ENCODE measurements at places on chromosomes 7 and 10.
A peak's percentile ranks its signal among the peaks of the same experiment; 100 is the strongest.

DNA sequence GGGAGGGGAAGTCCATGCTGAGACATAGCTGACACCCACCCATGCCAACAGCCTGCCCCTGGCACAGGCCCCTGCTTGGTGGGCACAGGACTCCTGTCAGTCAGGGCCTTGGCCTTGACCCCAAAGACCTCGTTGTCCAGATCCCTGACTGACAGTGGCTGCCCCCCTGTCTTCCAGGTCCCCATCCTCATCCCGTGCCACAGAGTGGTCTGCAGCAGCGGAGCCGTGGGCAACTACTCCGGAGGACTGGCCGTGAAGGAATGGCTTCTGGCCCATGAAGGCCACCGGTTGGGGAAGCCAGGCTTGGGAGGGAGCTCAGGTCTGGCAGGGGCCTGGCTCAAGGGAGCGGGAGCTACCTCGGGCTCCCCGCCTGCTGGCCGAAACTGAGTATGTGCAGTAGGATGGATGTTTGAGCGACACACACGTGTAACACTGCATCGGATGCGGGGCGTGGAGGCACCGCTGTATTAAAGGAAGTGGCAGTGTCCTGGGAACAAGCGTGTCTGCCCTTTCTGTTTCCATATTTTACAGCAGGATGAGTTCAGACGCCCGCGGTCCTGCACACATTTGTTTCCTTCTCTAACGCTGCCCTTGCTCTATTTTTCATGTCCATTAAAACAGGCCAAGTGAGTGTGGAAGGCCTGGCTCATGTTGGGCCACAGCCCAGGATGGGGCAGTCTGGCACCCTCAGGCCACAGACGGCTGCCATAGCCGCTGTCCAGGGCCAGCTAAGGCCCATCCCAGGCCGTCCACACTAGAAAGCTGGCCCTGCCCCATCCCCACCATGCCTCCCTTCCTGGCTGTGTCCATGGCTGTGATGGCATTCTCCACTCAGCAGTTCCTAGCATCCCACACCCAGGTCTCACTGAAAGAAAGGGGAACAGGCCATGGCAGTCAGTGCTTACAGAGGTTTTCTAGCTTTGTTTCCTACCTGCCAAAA, 197.2 kb downstream of the EBF3 start:
- no peak for DNase-seq

DNA sequence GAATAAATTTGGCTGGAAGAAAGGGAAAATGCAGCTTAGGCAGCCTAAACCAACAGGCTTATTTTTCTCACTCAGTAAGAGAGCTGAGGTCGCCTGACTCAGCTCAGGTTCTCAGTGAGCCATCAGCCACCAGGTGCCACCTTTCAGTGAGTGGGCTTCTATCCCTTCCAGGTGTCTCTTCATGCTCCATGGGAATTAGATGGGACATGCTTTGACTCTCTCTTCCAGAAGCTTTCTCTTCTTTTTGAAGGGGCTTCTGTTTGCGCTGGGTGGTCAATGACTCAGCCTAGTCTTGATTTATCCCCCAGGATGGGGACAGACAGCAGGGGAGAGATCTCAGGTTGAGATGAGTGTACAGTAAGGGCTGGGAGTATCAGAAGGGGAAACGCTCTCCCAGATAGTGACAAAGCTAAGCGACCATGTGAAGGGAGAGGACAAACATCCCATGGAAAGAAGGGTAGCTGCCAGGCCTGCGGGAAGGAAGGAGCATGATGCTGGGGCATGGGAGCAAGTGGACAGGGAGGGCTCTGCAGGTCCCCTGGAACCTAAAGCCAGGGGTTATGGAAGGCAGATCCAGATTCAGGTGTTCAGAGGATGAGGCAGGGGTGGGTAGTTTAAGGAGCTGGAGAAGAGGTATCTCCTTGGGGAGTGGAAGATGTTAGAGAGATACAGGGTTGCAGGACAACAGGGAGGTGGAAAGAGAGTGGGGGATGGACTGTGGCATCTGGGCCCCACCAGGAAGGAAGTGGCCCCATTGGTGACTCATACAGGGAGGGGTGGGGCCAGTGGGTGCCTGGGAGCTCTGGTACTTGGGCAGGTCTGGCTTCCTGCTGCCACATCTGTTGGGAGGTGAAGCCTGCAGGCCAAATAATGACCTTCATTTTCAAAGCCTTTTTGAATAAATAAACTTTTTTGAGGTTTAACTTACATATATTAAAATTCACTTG, 32.5 kb downstream of the OGDH start:
- peak; percentile 86 for DNase-seq

DNA sequence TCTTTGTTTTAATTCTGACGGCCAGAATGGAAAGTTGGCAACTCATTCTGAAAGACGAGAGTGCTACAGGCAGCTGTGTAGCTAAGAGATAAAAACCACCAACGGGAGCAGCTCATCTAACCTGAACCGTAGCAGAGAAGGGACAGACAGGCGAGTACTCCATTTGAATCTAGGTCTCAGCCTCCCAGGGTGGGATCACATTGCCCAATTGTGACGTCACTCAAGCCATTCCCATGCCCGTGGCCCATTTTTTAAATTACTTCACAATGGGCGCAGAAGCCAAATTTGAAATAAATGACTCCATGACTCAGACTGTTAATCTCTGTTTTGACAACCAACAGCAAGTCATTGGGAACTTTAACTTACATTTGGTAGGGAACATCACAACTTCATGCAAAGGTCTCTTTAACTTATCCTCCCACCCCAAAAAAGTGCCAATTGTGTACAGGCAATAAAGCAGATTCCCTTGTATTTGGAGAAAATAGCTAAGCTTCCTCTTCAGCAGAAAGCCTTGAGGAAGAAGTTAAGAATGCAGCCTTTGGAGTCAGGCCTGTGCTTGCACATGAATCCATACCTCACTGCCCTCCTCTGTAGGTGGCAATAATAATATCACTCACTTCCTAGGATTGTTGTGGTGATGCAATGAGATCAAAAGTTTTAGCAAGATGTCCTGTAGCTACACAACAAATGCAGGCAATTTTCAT, 93.2 kb upstream of the KIF5B start:
- no peak for DNase-seq

DNA sequence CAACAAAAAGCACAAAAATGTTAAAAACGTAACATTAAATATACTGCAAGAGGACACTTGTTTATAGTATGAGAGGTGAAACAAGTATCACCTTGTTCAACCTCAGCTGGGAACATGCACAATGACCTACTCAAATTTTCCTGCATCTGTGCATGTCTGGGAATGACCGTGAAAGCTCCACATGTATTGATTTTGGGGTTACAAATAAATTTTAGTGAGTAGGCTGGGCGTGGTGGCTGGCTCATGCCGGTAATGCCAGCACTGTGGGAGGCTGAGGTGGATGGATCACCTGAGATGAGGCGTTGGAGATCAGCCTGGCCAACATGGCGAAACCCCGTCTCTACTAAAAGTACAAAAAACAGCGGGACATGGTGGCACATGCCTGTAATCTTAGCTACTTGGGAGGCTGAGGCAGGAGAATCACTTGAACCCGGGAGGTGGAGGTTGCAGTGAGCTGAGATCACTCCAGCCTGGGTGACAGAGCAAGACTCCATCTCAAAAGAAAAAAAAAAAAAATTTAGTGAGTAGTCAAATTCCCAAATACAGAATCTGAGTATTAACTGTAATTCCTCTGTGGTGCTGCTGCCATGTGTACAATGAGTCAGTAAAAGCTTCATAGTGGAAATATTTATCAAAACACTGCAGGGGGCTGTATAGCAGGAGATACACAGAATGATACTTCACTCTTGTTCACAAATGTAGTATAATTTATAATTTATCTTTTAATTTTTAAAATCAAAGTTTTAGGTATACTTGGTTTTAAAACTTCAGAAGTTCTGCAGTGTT, 41.1 kb downstream of the SUGCT start:
- DNase-seq = no peak

- DNase-seq = no peak
Observed at GRCh38 chr7:80135309-80136104, 876 bp downstream of the GNAI1 start.

- DNase-seq = no peak
Observed at GRCh38 chr7:107505997-107506673, 36.3 kb downstream of the GPR22 start.

DNA sequence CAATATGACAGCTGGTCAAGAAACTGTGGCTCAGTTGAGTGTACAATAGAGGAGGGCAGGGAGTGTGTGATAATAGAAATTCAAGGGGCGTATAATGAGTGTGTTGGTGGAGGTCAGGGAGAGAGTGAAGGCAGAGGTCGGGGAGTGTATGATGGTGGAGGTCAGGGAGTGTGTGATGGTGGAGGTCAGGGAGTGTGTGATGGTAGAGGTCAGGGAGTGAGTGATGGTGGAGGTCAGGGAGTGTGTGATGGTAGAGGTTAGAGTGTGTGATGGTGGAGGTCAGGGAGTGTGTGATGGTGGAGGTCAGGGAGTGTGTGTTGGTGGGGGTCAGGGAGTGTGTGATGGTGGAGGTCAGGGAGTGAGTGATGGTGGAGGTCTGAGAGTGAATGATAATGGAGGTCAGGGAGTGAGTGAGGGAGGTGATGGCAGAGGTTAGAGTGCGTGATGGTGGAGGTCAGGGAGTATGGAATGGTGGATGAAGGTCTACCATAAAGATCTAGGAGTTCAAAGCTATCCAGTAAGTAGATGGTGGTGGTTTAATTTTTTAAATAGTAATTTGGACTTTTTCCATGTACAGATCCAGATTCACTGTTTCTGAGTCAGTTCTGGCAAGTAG, 57.7 kb upstream of the TNS3 start:
- no peak for DNase-seq

- no peak for DNase-seq
Observed at GRCh38 chr10:89534826-89535166, 598 bp downstream of the SLC16A12 start.

Measured in COLO829 (cell line).